SK-N-SH treated with all-trans-retinoic acid at 6 μM for 48 hours (cell line): ENCODE measurements at places on chromosomes 7 and 10.

- ATAC-seq, result no peak
These were observed 36.6 kb upstream of the AGR3 start for GRCh38 chr7:16918288-16918895.

DNA sequence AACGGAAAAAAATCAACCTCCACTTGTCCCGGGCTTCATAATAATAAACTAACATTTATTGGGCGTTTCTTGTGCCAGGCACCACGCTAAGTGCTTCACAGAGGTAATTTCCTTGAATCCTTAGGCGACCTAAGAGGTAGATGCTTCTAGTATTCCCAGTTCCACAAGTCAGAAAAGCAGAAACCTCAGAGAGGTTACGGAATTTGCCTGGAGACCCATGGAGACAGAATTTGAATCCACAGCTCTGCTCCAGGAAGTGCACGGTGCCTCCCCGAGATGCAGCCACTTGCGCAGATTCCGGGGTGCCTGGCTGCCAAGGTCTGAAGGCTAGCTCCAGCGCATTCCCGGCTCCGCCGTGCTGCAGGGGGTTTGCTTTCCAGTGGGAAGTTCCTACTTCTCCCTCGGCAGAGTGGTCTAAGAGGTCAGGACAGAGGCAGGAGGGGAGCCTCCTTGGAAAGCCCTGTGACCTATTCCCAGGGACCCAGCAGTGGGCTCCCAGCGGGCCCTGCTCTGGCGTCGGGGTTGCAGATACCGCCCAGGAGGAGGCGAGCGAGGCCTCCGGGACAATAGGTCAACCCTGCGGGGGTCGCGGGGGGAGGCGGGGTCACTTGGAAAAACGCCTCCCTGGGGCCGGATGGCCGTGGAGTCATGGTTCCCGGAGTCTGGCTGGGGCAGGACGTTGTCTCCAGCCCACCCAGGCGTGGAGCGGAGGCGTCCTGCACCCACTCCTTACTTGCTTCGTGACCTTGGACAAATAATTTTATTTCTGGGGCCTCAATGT lies 10.1 kb upstream of the NKX2-3 start:
- ATAC-seq, result no peak

GRCh38 chr7:133139350-133139749 lies 57.5 kb upstream of the CHCHD3 start:
- peak; percentile 80 for ATAC-seq

- peak; percentile 97 for ATAC-seq
These were observed 120.1 kb downstream of the ELAPOR2 start for GRCh38 chr7:86939197-86939814.

GRCh38 chr10:22766693-22767092 lies 52.3 kb upstream of the PIP4K2A start:
- no peak for ATAC-seq

DNA sequence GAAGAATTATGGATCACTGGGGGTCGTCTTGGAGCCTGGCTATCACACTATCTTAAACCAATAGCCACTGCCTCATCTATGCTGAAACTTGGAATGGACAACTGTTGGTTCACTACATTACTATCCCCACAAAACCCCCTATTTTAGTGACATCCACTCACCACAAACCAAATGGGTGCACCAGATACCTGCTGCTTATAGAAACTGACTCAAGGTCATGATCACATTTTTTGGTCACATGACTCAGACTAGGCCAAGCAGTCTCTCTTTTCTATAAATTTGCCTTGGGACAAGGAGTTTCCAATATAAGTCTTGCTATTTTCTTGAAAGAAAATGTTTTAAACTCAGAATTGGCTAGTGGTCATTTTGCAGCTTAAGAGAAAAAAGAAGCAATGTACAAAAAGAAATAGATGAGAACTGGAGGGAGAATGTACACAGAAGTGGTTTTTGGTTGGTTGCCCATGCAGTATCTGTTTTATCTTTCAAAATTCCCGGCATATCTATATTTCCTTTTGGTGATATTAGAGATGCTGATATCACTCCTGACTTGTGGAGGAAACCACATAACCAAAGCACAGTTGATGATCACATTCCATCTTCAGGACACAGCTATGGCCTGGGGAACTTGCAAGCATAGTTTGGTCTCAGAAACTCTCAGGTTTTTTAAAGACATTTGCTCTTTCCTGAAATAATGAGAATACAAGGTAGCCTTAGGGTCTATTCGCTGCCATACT lies 85.2 kb upstream of the CACNA2D1 start:
- no peak for ATAC-seq

- ATAC-seq, result no peak
These were observed 874.2 kb downstream of the KCNMA1 start for GRCh38 chr10:76763376-76763775.

- ATAC-seq, result peak; percentile 66
These were observed 20.8 kb upstream of the RET start for GRCh38 chr10:43055991-43056567.

- ATAC-seq, result no peak
These were observed 33.7 kb downstream of the PARP12 start for GRCh38 chr7:140029072-140029471.

DNA sequence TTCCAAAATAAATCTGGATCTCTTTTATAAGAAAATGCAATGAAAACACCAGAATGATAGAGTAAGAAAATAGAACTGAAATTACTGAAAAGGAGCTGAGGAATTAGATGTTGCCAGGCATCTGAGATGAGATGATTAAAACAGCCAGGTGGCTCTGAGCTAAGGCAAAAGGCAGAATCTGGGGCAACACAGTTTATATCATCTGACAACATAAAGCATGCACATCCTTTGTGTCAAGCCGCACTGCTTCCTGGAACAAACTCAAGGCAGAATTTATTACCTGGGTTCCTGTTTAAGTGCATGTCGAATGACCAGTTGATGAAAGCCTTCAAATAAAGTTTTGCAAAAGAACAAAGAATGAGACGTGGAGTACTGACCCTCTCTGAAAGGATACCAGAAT lies 247.0 kb downstream of the SNX10 start:
- no peak for ATAC-seq

GRCh38 chr7:90681336-90682022 lies 85.4 kb downstream of the CDK14 start:
- ATAC-seq, result peak; percentile 77

- no peak; the same call in 2 of the 3 replicates for ATAC-seq
These were observed 78.8 kb downstream of the SLC25A40 start for GRCh38 chr7:87797395-87797794.

- no peak; the same call in 2 of the 3 replicates for ATAC-seq
These were observed 136.4 kb upstream of the PRKCQ start for GRCh38 chr10:6716516-6716915.
